GM12878 (cell line): ENCODE measurements at places on chromosomes 1 and 21.

DNA sequence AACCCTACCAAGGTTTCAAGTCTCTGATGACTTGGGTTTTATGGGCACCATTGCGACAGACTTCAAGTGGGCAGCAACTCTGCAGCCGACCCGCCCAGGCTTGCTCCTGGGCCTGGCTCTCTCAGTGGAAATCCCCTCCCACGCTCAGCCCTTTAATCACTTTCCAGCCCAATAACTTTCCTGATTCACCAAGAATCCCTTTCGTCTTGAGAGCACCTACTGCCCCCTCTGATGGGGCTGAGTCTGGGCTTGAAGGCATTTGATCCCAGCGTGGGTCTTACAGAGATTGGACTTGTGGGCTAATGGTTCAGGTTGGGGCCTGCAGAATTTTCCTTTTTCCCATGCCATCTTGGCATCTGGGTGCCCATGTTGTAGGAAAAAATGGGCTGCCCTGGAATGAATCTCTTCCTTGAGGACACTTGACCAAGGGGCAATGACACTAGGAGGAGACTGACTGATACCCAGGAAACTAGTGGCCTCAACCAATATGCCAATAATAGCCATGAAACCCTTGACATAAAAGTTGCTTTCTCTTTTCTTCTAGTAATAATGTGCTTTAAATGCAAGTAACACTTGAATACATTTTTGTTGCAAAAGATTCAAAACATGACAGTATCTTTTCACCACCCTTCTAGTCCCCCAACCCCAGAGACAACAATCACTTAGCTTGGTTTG is 7.8 kb upstream of the PHLDA3 start:
- no peak for DNase-seq

GRCh38 chr1:178160736-178161475 is 67.0 kb downstream of the RASAL2 start:
- no peak for DNase-seq

DNA sequence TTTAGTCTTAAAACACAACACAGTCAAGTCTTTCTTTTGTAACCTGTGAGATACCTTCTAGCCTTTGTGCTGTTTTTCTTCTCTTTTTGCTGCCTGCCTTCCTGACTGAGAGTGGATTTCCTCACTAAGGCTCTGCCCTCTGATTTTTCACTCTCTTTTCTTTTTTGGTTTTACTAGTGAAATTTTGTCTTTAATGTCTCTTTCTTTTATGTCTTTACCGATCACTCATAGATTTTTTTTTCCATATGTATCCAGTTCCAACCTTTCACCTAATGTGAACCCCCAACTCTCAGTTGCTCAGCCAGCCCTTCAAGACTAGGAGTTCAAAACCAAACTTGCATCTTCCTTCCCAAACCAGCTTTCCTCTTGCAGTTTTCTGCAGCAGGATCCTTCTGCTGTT is 6.5 kb downstream of the LGALS8 start:
- DNase-seq: no peak

GRCh38 chr1:109790735-109791494 is 27.2 kb upstream of the EPS8L3 start:
- peak; percentile 23 for DNase-seq

DNA sequence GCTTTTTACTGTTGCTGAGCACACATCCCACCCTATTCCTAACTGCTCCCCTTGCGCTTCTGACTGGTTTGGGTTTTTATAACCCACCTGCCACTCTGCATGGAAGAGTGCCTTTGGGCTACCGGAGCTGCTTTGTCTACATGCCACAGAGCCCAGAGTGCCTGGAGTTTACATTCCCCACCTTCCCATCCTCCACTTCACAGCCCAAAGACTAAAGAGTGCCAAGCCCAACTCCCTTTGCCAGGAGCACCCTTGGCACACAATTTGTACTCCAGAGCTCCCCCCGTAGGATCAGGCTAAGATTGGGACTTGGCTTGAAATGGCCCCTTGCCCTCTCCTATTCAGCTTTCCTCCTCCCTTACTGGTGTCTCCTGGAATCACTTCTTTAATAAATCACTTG is 63.3 kb downstream of the LHX9 start:
- no peak for DNase-seq

DNA sequence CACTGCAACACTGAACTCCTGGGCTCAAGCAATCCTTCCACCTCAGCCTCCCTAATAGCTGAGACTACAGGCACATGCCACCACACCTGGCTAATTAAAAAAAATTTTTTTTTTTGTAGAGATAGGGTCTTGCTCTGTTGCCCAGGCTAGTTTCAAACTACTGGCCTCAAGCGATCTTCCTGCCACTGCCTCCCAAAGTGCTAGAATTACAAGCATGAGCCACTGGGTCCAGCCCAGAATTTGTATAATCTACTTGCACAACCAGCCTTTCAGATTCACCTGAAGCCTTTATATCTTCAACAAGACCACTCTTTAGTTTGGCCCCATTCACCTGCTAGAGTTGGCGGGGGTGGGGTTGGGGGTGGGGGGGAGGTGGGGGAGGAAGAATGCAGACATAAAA is 181.7 kb upstream of the LMO4 start:
- DNase-seq: no peak

DNA sequence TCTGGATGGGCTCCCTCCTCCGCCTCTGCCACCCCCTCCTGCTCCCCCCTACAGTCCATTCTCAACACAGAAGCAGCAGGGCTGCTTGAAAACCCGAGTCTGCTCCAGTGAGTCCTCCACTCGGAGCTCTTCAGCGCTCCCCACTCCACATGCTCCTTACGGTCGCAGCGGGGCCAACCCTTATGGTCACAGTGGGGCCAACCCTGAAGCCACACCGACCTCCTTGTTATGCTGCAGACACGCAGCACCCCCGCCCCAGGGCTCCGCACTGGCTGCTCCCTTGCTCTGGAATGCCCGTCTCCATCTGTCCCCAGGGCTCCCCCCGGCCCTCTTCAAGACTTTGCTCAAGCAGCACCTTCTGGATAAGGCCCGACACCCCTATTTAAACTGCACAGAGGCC is 22.6 kb downstream of the GPR157 start:
- no peak for DNase-seq

DNA sequence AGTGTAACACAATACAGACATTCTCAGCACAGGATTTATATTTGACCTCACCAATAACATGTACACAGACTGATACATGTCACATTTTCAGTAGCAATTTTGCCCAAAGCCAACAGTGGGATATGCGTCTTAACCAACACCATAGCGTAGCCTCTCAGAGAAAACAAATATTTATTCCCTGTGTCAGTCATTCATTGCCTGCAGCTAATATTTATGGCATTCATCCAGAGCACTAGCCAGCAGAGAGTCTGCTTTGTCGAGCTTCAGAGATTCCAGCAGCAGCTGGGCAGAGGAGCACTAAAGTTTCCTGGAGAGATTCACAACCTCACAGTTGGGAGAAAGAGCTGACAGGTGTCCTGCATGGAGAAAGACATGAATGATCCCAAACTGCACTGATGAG is 400.7 kb upstream of the DAB1 start:
- DNase-seq: no peak

DNA sequence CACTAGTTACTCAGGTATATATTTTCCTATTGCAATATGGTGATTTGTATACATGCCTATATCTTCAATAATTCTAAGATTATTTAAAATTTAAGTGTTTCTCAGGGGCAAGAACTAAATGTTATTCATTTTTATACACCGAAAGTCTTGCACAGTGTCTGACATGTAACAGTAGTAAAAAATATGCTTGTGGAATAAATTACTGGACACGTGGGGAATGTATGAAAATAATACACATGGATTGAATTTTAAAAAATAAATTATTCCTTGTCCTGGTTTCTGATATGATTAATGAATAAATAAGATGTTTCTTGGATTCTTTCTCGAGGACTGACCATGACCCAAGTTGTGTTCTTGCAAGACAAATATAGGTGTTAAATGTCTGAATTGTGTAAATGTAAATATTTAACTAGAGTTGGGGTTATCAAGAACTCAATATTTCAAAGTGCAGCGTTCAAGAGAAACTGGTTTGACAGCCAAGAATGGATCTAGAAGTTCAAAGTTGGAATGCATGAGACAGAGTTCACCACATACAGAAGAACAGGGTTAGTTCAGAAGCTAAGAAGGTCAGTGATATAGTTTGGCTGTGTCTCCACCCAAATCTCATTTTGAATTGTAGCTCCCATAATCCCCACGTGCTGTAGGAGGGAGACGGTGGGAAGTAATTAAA is 142.1 kb upstream of the SPAG17 start:
- DNase-seq: no peak

- DNase-seq: no peak
These were observed 562.6 kb downstream of the PTPRU start for GRCh38 chr1:29798699-29799566.
